Lower leg skin (tissue), 4 donors: ENCODE measurements at places on chromosomes 5 and 9. TPM values are rescaled to one million over a fixed set of nuclear protein-coding genes. Genes with fewer than 3 reads are reported as not detected.

DNA sequence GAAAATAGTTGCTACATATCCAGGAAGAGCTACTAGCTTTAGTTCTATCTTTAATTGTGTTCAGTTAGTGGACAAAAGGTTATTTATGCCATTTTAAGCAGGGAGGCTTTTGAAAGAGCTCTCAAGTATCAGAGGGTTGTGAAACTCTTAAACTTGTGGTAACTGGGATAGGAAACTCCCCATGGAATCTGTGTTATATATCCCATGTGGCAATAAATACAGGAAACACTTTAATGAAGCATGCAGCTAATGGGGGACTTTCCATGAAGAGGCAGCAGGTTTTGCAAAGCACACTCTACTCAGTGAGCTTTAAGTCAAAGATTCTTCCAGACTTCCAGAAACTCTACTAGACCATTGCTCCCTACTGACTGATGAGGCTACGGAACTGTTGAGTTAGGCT is 805.0 kb upstream of the C9orf72 start:
- no peak for DNase-seq

The VAV2 gene
- total RNA-seq = 9.1 TPM

The GRHPR gene
- total RNA-seq = 131 TPM

- no peak for DNase-seq
These were observed 26.9 kb downstream of the PTGES2 start for GRCh38 chr9:128100581-128100980.

GRCh38 chr9:34271265-34272006 is 57.6 kb downstream of the KIF24 start:
- no peak for DNase-seq

DNA sequence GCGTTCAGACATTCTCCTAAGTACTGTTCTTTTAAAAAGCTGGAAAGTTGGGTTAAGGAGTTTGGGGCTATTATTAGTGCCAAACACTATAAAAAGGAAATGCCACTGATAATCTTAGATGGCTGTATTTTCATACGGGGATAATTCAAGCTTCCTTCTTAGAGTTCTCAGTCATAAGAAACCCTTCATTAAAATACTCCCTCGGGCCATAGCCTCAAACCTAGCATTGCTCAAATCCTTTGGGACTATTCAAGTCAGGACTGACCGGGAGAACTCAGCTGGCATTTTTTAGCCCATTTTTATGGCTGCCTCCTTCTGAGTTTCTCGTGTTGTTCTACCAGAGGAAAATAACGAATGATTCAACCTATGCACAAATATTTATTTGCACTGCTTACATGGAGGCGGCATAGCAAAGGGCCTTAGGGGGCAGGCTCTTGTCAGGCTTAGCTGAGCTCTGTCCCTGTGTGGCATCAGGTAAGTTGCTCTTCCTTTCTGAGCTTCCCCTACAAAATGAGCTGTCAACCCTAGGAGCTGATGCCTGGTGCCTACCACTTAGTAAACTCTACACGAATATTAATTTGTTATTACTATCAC is 33.5 kb upstream of the ADAM19 start:
- no peak for DNase-seq

GRCh38 chr9:120383611-120383998 is 196.4 kb downstream of the CDK5RAP2 start:
- no peak for DNase-seq

The CARD9 gene
- 2.4 TPM for total RNA-seq

DNA sequence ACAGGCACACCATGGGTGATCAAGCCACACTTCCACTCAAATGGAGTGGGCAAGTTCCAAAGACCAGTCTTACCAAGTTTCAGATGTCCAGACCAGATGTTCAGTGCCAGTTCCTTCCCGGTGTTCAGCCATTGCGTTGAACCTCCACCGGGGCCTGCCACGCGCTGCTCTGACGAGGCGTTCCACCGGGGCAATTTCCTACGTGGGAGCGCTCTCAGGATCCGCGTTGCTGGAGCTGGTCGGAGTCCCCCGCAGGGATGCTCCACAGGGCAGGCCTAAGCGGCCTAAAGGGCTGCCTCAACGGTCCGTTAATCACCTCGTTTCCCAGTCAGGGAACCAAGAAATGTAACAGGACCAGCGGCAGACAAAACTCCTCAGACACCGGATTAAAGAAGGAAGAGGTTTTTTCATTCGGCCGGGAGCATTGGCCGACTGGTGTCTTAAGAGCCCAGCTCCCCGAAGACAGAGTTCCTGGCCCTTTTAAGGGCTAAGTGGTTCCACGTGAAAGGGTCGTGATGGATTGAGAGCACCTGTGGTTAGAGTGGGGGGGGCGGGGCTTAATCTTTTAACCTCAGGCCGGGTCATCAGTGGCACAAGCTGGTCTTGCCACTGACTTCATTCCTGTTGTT is 35.7 kb upstream of the PPP1R26 start:
- DNase-seq = no peak

The CCNJL gene
- 0.32 TPM for total RNA-seq

The LMNB1 gene
- 9.2 TPM for total RNA-seq
